Right hindlimb (tissue), 1 donor: ENCODE measurements at places on chromosomes 13 and 19.

DNA sequence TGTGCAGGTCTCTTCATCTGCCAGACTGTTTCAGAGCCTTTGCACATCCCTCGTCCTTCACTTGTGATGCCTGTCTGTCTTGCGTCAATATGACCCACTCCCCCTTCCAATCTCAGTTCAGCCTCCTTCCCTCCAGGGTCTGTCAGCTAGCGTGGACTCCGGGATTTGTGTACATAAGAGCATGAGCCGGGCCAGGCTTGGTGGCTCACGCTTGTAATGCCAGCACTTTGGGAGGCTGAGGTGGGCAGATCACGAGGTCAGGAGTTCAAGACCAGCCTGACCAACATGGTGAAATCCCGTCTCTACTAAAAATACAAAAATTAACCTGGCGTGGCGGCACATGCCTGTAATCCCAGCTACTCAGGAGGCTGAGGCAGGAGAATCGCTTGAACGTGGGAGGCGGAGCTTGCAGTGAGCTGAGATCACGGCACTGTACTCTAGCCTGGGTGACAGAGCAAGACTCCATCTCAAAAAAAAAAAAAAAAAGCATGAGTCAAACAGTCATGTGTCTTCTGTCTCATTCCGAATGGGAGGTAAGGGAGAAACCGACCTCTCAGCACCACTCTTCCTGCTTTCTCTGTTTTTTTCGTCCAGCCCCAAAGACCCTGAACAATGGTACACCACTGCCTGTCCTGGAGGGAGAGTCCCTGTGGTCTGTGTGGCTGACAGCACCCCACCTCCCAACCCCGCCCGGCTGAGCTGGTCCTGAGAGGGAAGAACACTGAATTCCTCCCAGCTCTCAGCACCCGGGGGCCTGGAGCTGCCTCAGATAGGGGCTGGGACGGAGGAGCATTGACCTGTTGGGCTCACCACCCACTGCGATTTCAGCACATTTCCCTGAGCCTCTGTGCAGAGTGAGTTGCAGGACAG is 2.4 kb upstream of the SIGLEC9 start:
- no peak for DNase-seq

GRCh38 chr13:23098161-23098907 is 82.4 kb upstream of the SGCG start:
- DNase-seq = no peak

DNA sequence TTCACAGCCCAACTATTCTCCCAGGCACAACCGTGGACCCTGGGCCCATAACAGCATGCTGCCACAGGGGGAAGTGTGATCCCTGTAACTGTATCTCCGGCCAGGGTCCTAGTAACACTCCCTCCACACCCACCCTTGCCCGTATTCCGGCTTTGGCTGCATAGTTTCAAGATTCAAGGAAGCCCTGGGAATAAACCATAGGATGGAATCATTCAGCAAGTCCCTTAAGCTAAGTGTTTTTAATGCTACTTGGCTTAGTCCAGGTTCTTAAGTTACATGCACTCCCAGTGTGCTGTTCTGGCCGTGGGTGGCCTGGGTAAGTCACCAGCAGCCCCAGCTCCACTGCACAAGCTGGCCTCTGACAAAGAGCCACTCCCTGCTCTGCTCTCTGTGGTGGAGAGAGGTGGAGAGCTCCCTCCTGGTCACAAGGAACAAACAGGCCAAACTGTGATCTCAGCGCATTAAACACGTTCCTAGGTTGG is 532.4 kb upstream of the SGCG start:
- peak; percentile 76 for DNase-seq

GRCh38 chr13:86932776-86933334 is 738.3 kb upstream of the SLITRK5 start:
- no peak for DNase-seq

DNA sequence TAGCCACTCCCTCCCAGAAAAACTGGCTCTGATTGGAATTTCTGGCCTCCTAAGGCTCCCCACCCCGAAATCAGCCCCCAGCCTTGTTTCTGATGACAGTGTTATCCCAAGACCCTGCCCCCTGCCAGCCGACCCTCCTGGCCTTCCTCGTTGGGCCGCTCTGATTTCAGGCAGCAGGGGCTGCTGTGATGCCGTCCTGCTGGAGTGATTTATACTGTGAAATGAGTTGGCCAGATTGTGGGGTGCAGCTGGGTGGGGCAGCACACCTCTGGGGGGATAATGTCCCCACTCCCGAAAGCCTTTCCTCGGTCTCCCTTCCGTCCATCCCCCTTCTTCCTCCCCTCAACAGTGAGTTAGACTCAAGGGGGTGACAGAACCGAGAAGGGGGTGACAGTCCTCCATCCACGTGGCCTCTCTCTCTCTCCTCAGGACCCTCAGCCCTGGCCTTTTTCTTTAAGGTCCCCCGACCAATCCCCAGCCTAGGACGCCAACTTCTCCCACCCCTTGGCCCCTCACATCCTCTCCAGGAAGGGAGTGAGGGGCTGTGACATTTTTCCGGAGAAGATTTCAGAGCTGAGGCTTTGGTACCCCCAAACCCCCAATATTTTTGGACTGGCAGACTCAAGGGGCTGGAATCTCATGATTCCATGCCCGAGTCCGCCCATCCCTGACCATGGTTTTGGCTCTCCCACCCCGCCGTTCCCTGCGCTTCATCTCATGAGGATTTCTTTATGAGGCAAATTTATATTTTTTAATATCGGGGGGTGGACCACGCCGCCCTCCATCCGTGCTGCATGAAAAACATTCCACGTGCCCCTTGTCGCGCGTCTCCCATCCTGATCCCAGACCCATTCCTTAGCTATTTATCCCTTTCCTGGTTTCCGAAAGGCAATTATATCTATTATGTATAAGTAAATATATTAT is 6.1 kb downstream of the FOSB start:
- peak; percentile 68 for DNase-seq

- DNase-seq = no peak
Observed at GRCh38 chr19:5631567-5632240, 8.8 kb downstream of the SAFB start.

GRCh38 chr13:40981949-40982348 is 37.2 kb downstream of the ELF1 start:
- DNase-seq = no peak

- no peak for DNase-seq
Observed at GRCh38 chr13:23965346-23965745, 68.0 kb upstream of the C1QTNF9B start.

DNA sequence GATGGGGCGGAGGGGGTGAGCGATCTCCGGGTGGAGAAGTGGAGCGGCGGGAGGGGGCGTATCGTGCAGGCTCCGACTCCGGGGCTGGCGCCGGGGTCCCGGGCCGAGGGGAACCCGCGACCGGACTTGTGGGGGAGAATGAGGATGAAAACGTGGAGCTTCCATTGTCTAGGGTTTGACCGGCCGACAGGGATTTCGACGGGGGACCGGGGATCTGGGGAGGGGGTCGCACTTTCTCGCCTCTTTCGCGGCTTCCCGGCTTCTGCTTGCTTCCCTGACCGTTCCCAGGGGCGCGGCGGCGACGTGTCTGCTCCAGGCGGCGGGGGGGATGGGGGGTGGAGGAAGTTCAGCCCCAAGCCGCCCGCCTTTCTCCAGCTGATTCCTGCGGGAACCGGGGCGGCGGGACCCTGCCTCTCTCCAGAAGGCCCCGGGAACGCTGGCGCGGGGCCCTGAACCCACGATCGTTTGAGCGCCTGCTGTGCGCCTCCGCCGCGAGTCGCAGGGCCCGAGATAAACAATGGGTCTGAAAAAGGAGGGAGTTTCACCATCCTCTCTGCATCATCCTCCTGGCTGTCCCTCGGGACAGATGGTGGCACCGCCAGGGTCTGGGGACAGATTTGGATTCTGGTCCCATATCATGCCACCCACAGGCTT is 790 bp downstream of the TPM4 start:
- peak; percentile 71 for DNase-seq

DNA sequence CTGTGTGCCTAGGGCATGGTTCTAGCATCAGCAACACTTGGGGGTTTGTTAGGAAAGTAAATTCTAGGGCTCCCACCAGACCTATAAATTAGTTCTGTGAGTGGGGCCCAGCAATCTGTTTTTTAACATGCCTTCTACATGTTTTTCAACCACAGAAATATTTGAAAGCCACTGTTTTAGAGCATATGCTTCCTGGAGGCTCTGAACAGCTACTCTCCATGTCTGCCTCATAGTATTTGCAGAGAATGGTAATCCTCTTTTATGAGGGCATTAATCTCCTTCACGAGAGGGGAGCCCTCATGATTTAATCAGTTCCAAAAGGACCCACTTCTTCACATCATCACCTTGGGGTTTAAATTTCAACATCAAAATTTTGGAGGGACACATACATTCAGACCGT is 6.0 kb downstream of the SPATA13 start:
- no peak for DNase-seq

- DNase-seq = no peak
Observed at GRCh38 chr19:279231-279630, 12.0 kb downstream of the PLPP2 start.

- DNase-seq = no peak
Observed at GRCh38 chr19:13819238-13819637, 24.0 kb downstream of the ZSWIM4 start.

GRCh38 chr19:20661150-20661819 is at the start of gene ZNF626:
TSS of gene ZNF626 (minus strand) at chr19:20661571. CDS start at chr19:20661446, 125 bp downstream.
- peak; percentile 97 for DNase-seq

- DNase-seq = no peak
Observed at GRCh38 chr19:37079238-37079637, 1.0 kb downstream of the ZNF420 start.

- DNase-seq = peak; percentile 82
Observed at GRCh38 chr19:38869836-38870607, 8.1 kb downstream of the RINL start.

GRCh38 chr19:53977429-53977990 is 13.9 kb upstream of the CACNG6 start:
- DNase-seq = peak; percentile 77

DNA sequence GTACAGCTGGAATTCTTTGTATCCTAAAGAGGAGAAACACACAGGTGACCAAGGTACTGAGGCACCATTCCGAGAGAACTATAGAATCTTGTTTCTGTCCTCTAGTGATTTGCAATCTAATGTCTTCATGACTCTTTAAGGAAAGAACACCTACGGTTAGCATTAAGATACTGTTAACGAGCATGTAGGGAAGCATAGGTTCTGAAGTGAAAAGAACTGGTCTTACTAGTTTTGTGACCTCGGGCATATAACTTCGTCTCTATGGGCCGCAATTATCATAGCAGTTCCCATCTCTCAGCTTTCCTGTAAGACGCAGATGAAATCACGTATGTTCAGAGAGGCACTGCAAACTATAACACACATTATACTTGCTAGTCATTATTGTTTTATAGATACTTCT is 193.0 kb upstream of the NBEA start:
- DNase-seq = no peak

DNA sequence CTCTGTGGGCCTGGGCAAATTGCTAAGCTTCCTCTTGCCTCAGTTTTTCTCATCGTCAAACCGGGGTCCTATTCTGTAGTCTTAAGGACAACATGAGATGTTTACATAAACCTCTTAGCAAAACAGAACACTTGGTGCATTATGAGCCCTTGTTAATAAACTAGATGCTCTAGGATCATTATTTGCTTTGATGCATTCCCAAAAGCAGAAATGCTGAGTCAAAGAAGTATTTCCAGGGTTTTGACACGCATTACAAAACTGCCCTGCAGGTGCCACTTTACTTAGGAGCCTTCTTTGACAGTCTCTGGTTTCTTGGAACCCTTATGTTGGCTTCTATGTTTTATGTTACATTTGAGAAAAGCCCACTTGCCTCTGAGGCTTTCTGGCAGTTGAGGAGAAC is 12.1 kb downstream of the AKAP11 start:
- no peak for DNase-seq

- DNase-seq = no peak
Observed at GRCh38 chr19:6067975-6068374, 42.3 kb downstream of the RFX2 start.

DNA sequence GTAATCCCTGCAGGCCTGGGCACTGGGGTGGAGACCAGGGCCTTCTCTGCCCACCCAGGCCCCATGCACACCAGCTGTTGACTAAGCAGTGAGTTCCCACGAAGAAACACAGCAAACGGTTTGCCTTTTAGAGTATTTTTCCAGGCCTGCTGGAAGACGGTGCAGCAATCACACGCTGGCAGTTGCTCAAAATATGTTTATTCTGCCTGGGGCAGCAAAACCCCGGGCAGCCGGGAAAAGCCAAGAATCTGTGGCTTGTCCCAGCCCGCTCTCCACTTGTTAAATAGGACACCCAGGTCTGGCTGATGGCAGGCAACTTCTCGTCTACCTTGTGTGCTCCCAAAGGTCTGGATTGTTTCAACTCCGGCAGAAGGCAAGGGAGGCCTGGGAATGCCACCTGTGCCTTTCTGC is 40.8 kb downstream of the GGACT start:
- peak; percentile 61 for DNase-seq

GRCh38 chr13:99559560-99559959 is 58.3 kb downstream of the TM9SF2 start:
- no peak for DNase-seq

GRCh38 chr13:27826379-27827353 is 34.4 kb downstream of the GSX1 start:
- peak; percentile 85 for DNase-seq

GRCh38 chr19:2815923-2816322 is 3.7 kb upstream of the ZNF554 start:
- DNase-seq = no peak

GRCh38 chr19:33634361-33635091 is 12.8 kb downstream of the CHST8 start:
- no peak for DNase-seq

GRCh38 chr19:16875584-16876555 is 12.9 kb upstream of the F2RL3 start:
- DNase-seq = no peak

GRCh38 chr19:54282686-54283470 is 2.0 kb upstream of the LILRB2 start:
- DNase-seq = no peak

DNA sequence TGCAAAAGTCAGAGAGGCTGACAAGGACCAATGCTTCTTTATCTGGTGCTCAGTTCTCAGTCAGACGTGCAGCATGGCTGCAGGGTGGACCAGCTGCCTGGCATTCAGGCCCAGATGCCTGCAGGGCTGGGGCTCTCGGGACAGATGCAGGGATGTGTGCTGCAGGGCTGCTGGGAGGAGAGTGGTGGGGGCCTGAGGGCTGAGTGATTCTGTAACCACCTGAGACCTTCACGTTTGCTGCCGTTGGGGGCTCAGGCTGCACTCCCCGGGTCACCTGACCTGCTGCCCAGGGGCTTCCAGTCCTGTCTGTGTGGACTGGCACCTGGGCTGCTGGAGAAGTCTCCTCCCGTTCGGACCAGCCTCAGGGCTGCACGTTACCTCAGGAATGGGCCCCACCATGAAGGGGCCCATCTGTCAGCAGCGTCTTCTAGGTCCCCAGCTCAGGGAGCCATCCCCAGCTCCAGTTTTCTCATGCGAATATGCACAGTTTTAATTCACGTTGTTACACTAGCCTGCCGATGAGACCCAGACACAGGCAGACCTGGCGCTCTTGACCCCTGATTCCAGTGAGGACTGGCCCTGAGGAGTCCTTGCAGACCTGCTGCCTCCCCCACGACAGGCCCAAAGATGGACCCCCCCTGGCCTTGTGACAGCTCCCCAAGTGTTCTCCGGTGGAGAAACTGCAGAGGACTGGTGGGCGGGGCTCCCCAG is 16.9 kb downstream of the KCTD15 start:
- DNase-seq = no peak
